ENCODE measurements at places on chromosomes 7 and 10.

DNA sequence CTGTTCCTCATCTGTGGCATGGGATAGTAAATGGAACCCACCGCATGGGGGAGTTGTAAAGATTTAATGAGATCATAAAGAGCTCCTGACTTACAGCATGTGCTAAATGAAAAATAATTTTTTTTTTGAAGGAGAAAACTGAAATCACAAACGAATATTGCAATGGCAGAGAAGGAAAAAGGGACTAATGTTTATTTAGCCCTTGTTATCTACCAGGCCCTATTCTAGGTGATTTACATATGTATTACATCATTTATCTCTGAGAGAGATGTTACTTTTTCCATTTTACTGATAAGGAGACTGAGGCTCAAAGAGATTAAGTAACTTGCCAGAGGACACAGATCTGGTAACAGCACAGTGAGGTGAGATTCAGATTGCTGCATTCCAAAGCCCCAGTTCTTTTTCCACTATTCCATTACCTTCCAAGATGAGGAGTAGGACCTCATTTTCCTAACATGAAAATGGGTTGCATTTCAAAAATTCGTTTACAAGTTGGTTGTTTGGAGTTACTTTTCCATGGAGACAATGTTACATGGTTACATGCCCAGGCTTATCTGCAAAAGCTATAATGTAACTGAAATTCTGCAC lies 28.6 kb downstream of the VCL start:
- DNase-seq = no peak

- no peak for DNase-seq
Observed at GRCh38 chr10:69838853-69839252, 37.1 kb downstream of the COL13A1 start.

DNA sequence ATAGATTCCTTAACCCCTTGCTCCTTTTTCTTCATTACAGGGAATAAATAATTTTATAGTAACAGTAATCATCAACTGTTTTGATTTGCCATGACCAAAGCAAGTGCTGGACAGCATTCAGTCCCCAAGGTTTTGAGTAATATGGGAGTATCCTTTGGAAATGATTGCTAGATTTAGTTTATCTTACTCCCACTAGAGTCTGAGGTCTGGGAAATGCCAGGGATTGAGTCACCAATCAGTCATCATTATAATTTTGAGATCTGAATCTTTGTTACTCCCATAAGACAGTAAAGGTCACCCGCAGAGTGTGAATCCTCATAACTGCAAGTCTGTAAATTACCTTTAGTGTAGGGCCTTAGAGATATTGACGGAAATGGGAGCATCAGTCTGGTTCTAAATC lies 133.7 kb upstream of the SEMA3E start:
- DNase-seq = no peak

GRCh38 chr10:13298748-13299436 lies 972 bp downstream of the PHYH start:
- no peak for DNase-seq

DNA sequence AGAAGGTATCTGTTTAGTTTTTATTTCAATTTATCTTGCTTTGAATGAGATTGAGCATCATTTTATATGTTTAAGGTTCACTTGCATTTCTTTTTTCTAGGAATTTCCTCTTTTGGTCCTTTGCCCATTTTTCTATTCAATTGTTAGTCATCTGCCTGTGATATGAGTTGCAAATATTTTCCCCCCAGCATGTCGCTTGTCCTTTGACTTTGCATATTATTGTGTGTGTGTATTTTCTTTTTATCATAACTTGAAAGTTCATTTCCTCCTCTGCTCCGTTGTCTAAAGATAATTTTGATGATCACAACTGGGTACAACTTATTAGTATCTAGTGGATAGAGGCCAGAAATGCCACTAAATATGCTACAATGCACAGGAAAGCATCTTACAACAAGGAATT lies 132.7 kb upstream of the MDFIC start:
- DNase-seq = no peak
